ENCODE measurements at places on chromosomes 7 and 10. TPM values are rescaled to one million over a fixed set of nuclear protein-coding genes. Genes with fewer than 3 reads are reported as not detected.
A peak's percentile ranks its signal among the peaks of the same experiment; 100 is the strongest.

LOXL4 gene
- not detected for polyA plus RNA-seq

- H3K27ac ChIP-seq: no peak overlapping the region
- no peaks in the 10 kb centered on the region for H3K4me1 ChIP-seq
- no peak overlapping the region for H3K4me3 ChIP-seq
- no peak for DNase-seq
- no peaks in the 10 kb centered on the region for H3K27me3 ChIP-seq
- peaks cover 49% of the 10 kb centered on the region for H3K36me3 ChIP-seq
Measured at GRCh38 chr10:125797994-125798662, 22.5 kb upstream of the MMP21 start.

- H3K36me3 ChIP-seq: no peaks in the 10 kb centered on the region
- no peak for DNase-seq
- H3K4me1 ChIP-seq: peaks cover 11% of the 10 kb centered on the region
- H3K27ac ChIP-seq: peak overlapping the region; percentile 80
- H3K27me3 ChIP-seq: no peaks in the 10 kb centered on the region
- H3K4me3 ChIP-seq: peak overlapping the region; percentile 90
Measured at GRCh38 chr10:92849234-92849525, 860 bp downstream of the EXOC6 start.

DNA sequence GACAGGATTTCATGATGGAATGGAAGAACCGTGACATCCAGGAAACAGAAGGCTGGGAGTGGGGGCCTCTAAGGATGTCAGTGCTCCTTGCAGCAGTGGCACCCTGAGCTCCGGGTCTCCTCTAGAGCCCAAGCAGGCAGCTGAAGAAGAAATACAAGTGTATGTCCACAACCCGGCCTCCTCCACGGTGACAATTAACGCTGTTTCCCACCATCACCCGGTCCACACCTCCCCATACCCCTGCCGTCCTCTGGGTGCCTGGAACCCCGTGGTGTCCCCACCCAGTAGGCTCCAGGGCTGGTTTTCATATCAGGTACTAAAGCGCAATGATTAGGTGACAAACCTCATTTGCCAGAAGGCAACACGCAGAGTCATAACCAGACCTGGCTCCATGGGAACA is 30.3 kb downstream of the GRID1 start:
- no peak overlapping the region for H3K4me3 ChIP-seq
- H3K36me3 ChIP-seq: no peaks in the 10 kb centered on the region
- DNase-seq: no peak
- H3K27me3 ChIP-seq: no peaks in the 10 kb centered on the region
- no peaks in the 10 kb centered on the region for H3K4me1 ChIP-seq

GRCh38 chr7:85094046-85094725 is 92.7 kb downstream of the SEMA3D start:
- H3K27me3 ChIP-seq: no peaks in the 10 kb centered on the region
- H3K36me3 ChIP-seq: no peaks in the 10 kb centered on the region
- no peak overlapping the region for H3K27ac ChIP-seq
- H3K4me1 ChIP-seq: no peaks in the 10 kb centered on the region
- no peak overlapping the region for H3K4me3 ChIP-seq

All from CD4-positive, CD25-positive, alpha-beta regulatory T cell (primary cell).